Renal cortical epithelial cell (primary cell): ENCODE measurements at places on chromosomes 7 and 10. TPM values are rescaled to one million over a fixed set of nuclear protein-coding genes. Genes with fewer than 3 reads are reported as not detected.
A peak's percentile ranks its signal among the peaks of the same experiment; 100 is the strongest.

The GIMAP5 gene
- total RNA-seq = 0.20 and 0.35 TPM in 2 replicates

The TUBB8 gene
- not detected in 2 replicates for total RNA-seq

The CFAP58 gene
- 0.75 and 1.6 TPM in 2 replicates for total RNA-seq

The EXOC4 gene
- 119 and 144 TPM in 2 replicates for total RNA-seq

The PIK3CG gene
- not detected in 2 replicates for total RNA-seq

The PLCE1 gene
- total RNA-seq = 1.4 and 4.4 TPM in 2 replicates

The NPC1L1 gene
- 0.20 and 0.35 TPM in 2 replicates for total RNA-seq

The OR13A1 gene
- not detected in 2 replicates for total RNA-seq

The CTTNBP2 gene
- 4.3 and 47.5 TPM in 2 replicates for total RNA-seq

The SPDYE2B gene
- not detected in 2 replicates for total RNA-seq

DNA sequence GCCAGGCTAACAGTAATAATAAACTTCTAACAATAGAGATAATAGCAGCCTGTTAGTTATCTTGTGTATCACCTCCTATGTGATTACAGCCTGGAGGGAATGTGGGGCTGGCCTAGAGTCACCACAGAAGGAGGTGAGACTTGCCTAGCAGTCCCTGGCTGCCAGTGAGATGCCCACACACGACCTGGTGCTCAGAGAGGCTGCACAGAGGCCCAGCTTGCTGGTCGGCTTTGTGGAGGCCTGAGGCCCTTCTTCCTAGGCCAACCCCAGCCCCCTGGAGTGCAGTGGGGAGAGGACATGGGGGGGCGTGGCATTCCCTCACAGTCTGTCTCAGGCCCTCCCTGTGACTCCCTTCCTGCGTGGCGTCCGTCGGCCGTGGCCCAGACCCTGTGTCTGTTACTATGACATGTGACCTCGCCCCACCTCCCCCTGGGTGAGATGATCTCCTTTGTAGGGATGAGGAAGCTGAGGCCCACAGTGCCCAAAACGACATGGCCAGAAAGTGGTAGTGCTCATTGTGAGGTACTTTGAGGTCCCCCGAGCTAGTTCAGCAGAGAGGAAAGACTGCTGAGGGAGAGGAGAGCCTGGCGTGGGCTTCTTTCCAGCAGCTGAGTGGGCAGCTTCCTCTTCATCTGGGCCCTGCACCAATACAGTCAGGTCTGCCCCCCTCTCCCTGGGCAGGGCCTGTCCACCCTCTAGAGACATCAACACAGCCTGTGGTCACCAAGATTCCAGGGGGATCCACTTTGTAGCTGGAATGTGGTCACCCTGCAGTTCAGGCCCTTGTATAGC lies 29.7 kb downstream of the UNC5B start:
- DNase-seq = no peak

- no peak for DNase-seq
Observed at GRCh38 chr7:65001291-65001814, 5.1 kb downstream of the ERV3-1 start.

- no peak for DNase-seq
Observed at GRCh38 chr10:121644501-121644900, 46.3 kb upstream of the FGFR2 start.

- no peak for DNase-seq
Observed at GRCh38 chr7:98256431-98256830, 4.4 kb upstream of the TECPR1 start.

DNA sequence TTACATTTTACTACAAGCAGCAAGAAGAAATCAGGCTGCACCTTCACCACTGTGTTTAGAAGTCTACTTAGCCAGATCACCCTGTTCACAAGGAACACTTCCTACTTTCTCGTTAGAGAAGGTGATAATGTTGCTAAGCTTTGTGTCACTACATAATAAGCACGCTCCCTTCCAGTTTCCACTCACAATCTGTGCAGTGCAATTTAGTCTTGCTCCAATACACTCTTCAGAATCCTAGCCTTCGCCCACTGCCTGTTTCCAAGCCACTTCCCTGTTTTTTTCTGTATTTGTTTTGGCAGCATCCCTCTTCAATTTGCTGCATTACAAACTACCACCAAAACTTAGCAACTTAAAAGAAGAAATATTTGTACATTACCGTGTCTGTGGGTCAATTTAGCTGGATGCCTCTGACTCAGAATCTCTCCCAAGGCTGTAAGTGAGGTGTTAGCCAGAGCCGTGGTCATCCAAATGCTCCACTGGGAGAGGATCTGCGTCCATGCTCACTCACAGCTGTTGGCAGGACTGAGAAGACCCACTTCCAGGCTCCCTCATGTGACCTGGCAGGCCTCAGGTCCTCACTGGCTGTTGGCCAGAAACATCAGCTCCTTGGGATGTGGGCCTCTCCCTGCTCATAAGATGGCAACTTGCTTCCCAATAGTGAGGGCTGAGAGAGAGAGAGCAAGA lies 110.4 kb downstream of the PON1 start:
- DNase-seq = peak; percentile 71

DNA sequence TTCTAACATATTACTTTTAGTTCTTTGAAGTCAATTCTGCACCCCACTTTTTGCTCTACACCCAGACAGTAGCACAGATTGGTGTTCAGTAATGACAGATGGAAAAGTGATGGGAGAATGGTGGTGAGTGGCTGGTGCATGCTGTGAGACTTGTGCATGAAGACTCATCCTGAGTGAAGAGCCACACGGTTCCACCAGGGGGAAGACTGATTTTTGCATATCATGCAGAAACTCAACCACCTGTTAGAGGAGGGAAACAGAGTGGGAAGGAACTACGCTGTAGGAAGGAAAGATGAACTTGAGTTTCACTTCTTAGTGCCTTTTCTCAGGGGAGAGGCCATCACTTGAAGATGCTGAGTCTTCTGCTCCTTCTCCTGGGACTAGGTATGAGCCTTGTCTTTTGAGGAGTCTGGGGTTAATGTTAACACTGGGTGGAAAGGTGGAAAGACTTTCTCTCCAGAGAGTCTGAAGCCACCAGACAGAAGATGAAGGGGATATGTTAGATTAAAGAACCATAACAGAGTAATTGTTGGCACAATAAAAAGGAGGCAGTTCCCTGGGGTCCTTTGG lies 9.3 kb upstream of the PRSS1 start:
- DNase-seq = no peak

GRCh38 chr10:69641261-69641980 lies 11.4 kb downstream of the FAM241B start:
- DNase-seq = peak; percentile 6

- peak; percentile 94 for DNase-seq
Observed at GRCh38 chr7:2109936-2110609, 122.7 kb downstream of the MAD1L1 start.

- no peak for DNase-seq
Observed at GRCh38 chr7:8113184-8113583, 144.6 kb downstream of the GLCCI1 start.

GRCh38 chr10:29816801-29817558 lies 182.2 kb upstream of the SVIL start:
- no peak for DNase-seq

GRCh38 chr7:83947260-83947659 lies 247.3 kb downstream of the SEMA3A start:
- peak; percentile 3 for DNase-seq

DNA sequence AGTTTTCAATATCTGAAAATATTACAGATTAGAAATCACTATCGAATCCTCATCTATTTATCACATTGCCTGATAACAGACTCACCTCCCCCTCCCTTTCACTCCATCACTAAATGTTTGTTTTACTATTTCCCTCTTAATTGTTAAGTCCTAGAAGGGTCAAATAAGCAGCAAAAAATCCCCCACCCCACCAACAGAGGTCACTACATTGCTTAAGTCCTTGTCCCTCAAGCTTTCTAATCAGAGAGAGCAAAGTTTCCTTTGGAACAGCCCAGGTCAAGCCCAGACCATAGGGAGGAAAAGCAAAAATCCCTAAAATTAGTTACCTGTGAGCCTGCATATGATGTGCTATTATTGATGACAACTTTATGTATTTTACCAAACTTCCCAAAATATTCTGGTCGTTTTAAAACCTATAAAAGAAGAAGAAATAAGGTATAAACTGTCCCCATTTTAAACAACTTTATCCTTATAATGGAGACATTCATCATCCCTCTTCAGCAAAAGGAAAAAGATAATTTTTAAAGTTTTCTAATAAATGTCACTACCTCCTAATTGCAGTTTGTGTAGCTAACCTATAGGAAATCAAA lies 95.0 kb downstream of the CNOT4 start:
- peak; percentile 81 for DNase-seq
